ENCODE measurements at places on chromosomes 3 and 15.

- H3K4me3 ChIP-seq = no peak overlapping the region
- no peaks in the 10 kb centered on the region for H3K27me3 ChIP-seq
- no peak for DNase-seq
- H3K4me1 ChIP-seq = no peaks in the 10 kb centered on the region
- no peak overlapping the region for H3K27ac ChIP-seq
Observed at GRCh38 chr15:43913026-43913780, 86.4 kb downstream of the WDR76 start.

- no peak for DNase-seq
- H3K36me3 ChIP-seq = no peaks in the 10 kb centered on the region
- peaks cover 44% of the 10 kb centered on the region for H3K4me1 ChIP-seq
- no peak overlapping the region for H3K27ac ChIP-seq
- no peaks in the 10 kb centered on the region for H3K27me3 ChIP-seq
- no peak overlapping the region for H3K4me3 ChIP-seq
Observed at GRCh38 chr3:192851821-192852372, 65.8 kb downstream of the MB21D2 start.

- peaks cover 33% of the 10 kb centered on the region for H3K4me1 ChIP-seq
- H3K27me3 ChIP-seq = no peaks in the 10 kb centered on the region
- H3K4me3 ChIP-seq = peak overlapping the region; percentile 47
Observed at GRCh38 chr3:157500232-157500631, 3.0 kb downstream of the VEPH1 start.

DNA sequence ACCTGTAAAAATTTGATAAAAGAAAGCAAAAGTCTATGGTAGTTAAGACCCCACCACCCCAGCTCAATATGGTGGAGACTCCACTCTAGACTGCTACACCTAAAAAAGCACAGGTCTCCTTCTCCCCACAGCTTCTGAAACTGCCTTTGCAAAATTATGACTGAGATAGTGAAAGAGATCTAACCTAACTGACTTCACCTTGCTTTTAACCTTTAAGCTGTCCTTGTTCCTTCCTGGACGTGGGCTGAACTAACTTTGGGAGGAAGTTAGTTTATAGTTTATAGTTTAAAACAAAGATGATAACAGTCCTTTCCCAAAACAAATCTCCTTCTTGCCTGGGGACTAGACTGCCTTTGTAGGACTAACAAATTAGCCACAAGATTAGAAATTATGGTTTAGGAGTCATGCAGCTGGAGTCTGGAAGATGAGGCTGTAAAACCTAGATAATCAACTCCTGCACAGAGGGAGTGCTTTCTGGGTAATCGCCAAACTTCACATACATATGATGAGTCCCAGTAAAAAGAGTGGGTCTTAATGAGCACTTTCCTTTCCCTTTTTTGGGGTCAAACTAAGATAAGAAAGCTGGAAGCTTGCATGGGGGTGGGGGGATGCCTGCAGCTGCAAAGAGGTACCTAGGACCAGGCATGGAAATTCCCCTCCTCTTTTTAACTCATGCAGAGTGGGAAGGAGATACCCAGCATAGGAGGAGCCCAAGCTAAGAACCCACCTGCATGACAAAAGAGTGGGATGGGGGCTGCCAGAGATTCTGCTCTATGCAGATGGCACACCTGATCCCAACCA is 17.5 kb downstream of the CCR8 start:
- no peak overlapping the region for H3K4me3 ChIP-seq
- H3K36me3 ChIP-seq = no peaks in the 10 kb centered on the region
- H3K27me3 ChIP-seq = no peaks in the 10 kb centered on the region
- peaks cover 15% of the 10 kb centered on the region for H3K4me1 ChIP-seq

- H3K4me3 ChIP-seq = no peak overlapping the region
- no peak overlapping the region for H3K27ac ChIP-seq
- H3K4me1 ChIP-seq = no peaks in the 10 kb centered on the region
- H3K36me3 ChIP-seq = no peaks in the 10 kb centered on the region
Observed at GRCh38 chr3:73465926-73466325, 158.8 kb downstream of the PDZRN3 start.

DNA sequence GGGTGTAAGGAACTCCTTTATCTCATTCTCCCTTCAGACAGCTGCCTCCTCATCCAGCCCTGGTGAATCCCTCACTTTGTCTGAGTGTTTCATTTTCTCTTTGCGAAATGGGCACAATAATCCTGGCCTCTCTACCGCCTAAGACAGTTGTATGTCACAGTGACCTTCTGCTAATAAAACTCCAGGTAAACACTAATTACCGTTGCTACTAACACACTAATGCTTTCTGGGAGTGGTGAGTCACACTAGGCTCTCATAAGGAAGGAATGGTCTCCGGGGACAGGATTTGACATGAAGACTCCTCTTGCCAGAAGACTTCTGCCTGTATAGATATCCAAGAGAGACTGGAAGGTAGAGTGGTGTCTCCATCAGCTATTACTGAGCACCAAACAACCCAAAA is 71.7 kb upstream of the SNRK start:
- no peak for DNase-seq
- H3K27ac ChIP-seq = no peak overlapping the region
- no peak overlapping the region for H3K4me3 ChIP-seq
- no peaks in the 10 kb centered on the region for H3K27me3 ChIP-seq
- H3K4me1 ChIP-seq = no peaks in the 10 kb centered on the region

DNA sequence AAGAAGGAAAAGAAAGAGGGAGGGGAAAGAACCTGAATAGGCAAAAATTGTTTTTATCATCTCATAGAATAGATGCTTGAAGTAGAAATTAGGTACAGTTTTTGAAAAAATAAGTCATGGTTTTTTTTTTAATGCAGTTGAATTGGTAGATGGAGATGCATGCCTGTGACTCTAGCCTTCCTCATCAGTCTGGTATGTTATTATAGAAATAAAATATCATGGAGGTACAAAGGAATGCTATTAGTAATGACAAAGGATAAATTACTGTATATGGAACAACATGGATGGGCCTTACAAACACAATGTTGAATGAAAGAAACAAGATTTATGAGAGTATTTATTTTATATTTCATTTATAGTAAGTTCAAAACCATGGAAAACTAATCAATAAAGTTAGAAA is 162.4 kb upstream of the GALNT15 start:
- DNase-seq = no peak
- 0 out of 2 replicates have a peak, but pooled peaks cover 1% of the 10 kb centered on the region for H3K4me1 ChIP-seq
- no peaks in the 10 kb centered on the region for H3K36me3 ChIP-seq
- H3K27me3 ChIP-seq = no peaks in the 10 kb centered on the region

DNA sequence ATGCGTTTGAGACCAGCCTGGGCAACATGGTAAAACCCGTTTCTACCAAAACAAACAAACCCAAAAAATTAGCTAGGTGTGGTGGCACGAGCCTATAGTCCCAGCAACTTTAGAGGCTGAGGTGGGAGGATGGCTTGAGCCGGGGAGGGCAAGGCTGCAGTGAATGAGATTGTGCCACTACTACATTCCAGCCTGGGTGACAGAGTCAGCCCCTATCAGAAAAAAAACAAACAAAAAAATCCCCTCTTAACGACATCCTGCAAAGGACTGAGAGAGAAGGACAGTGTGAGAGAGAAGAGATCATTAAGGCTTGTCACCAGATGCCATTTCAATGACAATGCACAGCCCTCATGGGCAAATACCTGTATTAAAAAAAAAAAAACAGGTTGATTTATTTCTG is 266.7 kb upstream of the ATP10A start:
- peak; percentile 70 for DNase-seq
- no peaks in the 10 kb centered on the region for H3K27me3 ChIP-seq
- peaks cover 48% of the 10 kb centered on the region for H3K4me1 ChIP-seq
- peak overlapping the region; percentile 73 for H3K27ac ChIP-seq

DNA sequence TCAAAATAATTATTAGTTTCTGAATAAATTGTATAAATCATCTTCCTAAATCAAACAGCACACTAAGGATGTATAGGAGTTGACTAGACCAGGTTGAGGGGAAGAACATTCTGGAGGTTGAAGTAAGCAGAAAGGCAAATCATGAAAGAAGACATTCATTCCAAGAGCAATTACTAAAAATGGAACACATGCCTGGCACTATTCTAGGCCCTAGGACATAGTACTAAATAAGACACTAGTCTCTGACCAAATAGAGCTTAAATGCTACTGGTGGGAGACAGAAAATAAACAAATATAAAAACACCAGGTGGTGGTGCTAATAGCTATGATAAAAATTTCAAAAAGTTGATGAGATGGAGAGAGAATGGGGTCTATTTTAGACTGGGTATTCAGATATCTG is 190.1 kb downstream of the TBC1D5 start:
- H3K4me1 ChIP-seq = peaks cover 14% of the 10 kb centered on the region
- H3K27ac ChIP-seq = no peak overlapping the region
- H3K4me3 ChIP-seq = no peak overlapping the region

DNA sequence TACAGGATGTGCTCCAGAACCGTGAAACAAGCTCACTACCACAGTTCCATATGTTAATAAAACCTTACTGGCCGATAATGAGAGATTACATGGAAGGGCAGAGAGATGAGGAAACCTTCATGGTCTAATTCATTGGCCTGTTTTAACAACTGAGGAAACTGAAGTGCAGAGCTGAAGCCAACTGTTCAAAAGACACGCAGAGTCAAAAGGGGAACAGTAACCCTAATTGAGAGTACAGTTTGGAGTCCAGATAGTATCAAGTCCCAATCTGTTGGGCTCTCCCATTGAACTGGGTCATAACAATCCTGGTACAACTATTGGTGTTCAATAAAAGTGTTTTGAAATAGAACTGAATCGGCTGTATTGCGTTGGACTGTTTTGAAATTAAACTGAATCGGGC is 69.6 kb downstream of the SLC12A8 start:
- no peak for DNase-seq
- H3K4me3 ChIP-seq = peak overlapping the region; percentile 78
- H3K36me3 ChIP-seq = 0 out of 2 replicates have a peak, but pooled peaks cover 3% of the 10 kb centered on the region
- peaks cover 35% of the 10 kb centered on the region for H3K4me1 ChIP-seq

DNA sequence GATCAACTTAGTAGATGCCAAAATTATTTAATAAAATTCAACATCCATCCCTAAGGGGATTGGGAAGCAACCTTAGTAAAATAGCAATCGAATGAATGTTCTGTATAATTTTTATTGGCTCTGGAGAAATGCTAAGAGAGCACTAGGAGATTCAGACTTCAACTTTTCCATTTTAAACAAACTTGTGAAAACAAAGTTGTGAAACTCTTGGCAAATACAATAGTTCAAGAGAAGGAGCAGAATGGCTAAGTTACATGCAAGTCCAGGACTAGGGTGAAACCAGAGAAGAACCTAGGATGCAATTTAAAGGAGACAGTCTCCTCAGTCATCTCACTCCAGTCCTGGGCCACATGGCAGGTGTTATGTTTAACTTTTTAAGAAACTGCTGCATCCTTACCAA is 16.7 kb upstream of the ZNF280D start:
- H3K4me1 ChIP-seq = peaks cover 5% of the 10 kb centered on the region
- DNase-seq = no peak
- H3K27ac ChIP-seq = no peak overlapping the region
- no peaks in the 10 kb centered on the region for H3K36me3 ChIP-seq
- H3K27me3 ChIP-seq = no peaks in the 10 kb centered on the region
- no peak overlapping the region for H3K4me3 ChIP-seq

- DNase-seq = peak; percentile 27
- H3K27me3 ChIP-seq = no peaks in the 10 kb centered on the region
- H3K36me3 ChIP-seq = no peaks in the 10 kb centered on the region
- H3K4me1 ChIP-seq = peaks cover 10% of the 10 kb centered on the region
Observed at GRCh38 chr3:31610700-31611275, 78.1 kb downstream of the STT3B start.

DNA sequence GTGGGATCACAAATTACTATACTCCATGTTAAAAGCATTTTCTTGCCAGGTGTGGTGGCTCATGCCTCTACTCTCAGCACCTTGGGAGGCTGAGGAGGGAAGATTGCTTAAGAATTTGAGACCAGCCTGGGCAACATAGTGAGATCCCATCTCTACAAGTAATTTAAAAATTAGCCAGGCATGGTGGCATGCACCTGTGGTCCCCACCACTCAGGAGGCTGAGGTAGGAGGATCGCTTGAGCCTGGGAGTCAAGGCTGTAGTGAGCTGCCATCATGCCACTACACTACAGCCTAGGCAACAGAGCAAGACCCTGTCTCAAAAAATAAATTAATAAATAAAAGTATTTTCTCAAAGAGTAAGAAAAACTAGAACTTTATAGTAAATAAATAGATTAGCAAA is 22.9 kb upstream of the ABHD10 start:
- DNase-seq = no peak
- H3K36me3 ChIP-seq = no peaks in the 10 kb centered on the region
- H3K27ac ChIP-seq = no peak overlapping the region
- no peak overlapping the region for H3K4me3 ChIP-seq

DNA sequence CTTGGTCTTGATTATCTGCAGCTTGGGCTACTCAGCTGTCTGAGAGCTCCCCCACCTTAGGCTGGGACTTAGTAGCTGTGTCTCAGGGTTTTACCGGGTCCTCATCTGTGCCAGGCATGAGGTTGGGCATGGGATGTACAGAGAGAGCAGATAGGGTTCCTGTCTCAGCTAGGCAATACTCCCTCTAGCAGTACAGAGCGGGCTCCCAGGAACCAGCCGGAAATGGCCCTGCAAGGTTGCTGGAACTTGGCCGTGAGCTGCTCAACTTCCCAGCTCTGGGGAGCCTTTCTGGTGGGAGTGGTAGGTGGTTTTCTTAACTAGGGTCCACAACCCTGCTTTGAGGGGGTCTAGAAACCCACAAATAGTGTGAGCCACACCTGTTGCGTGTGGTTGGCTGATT is 58.3 kb downstream of the ATP2B2 start:
- H3K27me3 ChIP-seq = no peaks in the 10 kb centered on the region
- H3K4me1 ChIP-seq = no peaks in the 10 kb centered on the region
- H3K27ac ChIP-seq = no peak overlapping the region
- H3K4me3 ChIP-seq = no peak overlapping the region
- no peak for DNase-seq

- no peaks in the 10 kb centered on the region for H3K36me3 ChIP-seq
- H3K4me1 ChIP-seq = no peaks in the 10 kb centered on the region
- H3K27me3 ChIP-seq = no peaks in the 10 kb centered on the region
- DNase-seq = no peak
- no peak overlapping the region for H3K27ac ChIP-seq
Observed at GRCh38 chr3:174398761-174399160, 460.4 kb upstream of the NAALADL2 start.

DNA sequence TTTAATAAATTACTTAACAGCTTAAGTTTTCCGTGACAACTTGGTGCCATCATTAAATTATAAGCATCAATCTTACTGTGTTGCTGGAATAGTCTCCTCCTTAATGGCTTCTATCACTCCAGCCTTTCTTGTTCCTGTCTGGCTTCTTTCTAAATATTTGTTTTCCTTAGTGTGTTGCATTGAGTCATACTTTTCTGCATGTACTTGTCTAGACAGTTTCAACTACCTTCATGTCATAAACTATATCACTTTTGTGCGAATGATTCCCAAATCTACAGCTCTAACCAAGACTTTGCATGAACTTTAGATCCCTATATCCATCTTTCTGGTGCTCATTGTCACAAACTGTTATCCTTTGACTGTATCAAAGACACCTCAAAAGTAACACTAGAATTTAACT is 78.4 kb downstream of the AKAP13 start:
- H3K4me3 ChIP-seq = no peak overlapping the region
- DNase-seq = no peak
- H3K4me1 ChIP-seq = peaks cover 20% of the 10 kb centered on the region
- H3K27me3 ChIP-seq = no peaks in the 10 kb centered on the region
- H3K36me3 ChIP-seq = no peaks in the 10 kb centered on the region

Measured in GM23338 (cell line).